Fibroblast of upper back skin (primary cell): ENCODE measurements at places on chromosomes 3 and 15.
A peak's percentile ranks its signal among the peaks of the same experiment; 100 is the strongest.

GRCh38 chr3:51982352-51982837 lies 940 bp upstream of the ACY1 start:
- DNase-seq = no peak

DNA sequence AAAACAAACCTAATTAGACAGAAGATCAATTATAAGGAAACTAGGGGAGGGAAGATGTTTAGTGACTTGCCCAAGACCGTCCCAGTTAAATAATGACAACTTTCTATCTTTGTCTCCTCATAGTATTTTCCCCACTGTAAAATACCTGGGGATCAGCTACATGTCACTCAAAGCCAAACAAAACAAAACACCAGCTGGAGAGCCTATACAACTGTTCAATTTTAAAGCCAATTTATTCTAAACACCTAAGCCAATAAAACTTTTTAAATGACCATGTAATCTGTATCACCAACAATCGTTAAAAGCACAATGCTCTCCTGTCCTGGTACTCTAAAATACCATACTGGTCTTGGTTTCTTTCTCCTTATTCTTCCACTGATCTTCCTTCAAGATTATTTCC lies 168.4 kb downstream of the STAG1 start:
- DNase-seq = no peak

DNA sequence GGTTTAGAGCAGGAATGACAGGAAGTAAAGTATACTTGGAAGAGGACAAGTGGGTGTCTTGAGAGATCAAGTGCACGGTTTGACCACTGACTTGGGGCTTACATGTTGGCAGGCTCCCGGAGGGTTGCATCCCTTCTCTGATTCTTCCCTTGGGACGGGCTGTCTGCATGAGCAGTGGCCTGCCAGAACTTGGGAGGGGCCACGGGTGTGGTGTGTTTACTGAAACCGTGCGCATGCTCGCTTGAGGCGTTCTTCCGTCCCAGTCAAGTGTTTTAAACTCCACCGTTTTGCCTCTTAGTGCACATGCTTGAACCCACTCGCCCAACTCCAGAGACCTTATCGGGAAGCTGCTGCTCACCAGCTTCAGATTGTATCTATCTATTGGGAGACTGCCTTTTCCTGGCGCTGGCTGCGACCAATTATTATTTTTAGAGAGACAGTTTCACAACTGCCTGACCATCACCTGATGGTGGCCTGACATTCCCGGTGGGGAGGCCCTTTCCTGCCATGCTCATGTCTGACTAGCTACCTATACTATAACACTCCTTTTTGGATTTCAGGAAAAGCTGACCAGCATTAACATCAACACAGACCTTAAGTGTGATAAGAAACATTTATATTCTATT lies 14.9 kb upstream of the C3orf22 start:
- no peak for DNase-seq

- no peak for DNase-seq
These were observed 750 bp downstream of the PODXL2 start for GRCh38 chr3:127629467-127630403.

DNA sequence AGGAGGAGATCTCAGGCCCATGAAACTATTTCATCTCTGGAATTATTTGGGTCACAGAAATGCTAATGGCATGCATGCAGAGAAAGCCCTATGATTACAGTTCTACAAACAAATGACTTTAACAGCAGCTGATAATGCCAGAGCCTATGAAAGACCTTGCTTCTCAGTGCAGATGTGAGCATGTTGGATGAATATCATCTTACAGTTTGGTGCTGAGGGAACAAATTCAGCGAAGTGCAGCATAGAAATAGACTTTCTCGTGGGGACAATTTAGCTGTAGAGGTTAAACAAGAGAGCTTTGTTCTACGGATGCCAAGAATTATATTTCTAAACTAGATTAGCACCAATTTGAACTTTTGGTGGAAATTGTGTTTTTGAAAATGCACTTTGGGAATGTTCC lies 27.7 kb downstream of the PTX3 start:
- no peak for DNase-seq

- DNase-seq = no peak
These were observed 445 bp upstream of the TSEN2 start for GRCh38 chr3:12483872-12484197.

DNA sequence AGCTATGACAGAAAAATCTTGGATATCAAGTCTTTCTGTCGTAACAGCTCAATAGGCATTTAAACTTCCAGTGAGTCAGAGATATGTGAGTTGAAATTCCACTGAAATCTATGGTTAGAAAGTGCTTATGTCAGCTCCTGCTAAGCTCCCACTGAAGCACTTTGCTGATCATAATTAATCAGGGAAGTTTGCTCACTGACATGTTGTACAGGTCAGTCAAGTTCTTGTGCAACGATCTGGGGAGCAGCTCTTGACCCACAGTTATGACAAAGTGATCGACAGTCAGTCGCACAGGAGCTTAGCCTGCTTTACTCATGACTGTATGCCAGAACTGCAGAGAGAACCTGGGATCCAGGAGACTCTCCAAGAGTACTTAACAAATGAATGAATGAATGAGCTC lies 453.5 kb downstream of the SOX2 start:
- peak; percentile 34 for DNase-seq

DNA sequence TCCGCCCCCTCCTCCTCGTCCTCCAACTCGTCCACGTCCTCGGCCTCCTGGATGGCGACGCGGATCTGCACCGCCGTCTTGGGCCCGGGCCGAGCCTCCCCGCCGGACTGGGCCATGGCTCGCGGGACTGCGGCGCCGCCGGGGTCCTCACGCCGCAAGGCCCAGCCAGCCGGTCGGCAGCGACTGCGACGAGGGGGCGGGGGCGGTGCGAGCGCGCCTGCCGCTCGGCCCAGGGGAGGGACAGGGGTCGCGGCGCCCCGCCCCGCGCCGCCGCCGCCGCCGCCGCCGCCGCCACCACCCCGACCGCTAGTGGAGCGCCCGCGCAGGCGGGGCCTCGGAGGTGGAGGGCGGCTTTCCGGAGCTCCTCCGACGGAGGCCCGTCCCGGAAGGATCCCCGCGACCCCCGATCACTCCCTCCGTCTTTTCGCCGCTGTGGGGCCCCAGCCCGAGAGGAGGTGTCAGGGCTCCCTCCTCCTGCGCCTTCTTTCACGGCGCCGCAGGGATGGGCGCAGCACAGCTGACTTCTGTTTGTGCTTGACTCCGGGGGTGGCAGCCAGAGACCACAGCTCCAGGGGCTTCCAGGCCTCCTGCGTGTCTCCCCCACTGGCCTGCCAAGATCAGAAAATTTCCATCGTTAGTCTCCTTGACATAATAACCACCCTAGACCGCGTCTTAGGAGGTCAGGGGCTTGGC lies at the start of gene LARP6:
Gene LARP6 (minus strand): TSS at position 185 of the 693 bp plus-strand sequence. CDS start 69 bp downstream, at position 116.
- peak; percentile 44 for DNase-seq

- DNase-seq = no peak
These were observed 43.9 kb upstream of the IL12A start for GRCh38 chr3:159944781-159945180.

GRCh38 chr15:68833700-68834331 lies 13.1 kb upstream of the ANP32A start:
- DNase-seq = no peak

- no peak for DNase-seq
These were observed 30.3 kb upstream of the POLG start for GRCh38 chr15:89364741-89365450.

GRCh38 chr15:73321496-73322450 lies 47.0 kb downstream of the HCN4 start:
- no peak for DNase-seq
